ENCODE measurements at places on chromosomes 4 and X.

GRCh38 chrX:11881485-11882170 lies 123.6 kb downstream of the MSL3 start:
- peak; percentile 36 for DNase-seq

GRCh38 chr4:110850461-110851442 lies 227.9 kb upstream of the PITX2 start:
- DNase-seq = no peak

DNA sequence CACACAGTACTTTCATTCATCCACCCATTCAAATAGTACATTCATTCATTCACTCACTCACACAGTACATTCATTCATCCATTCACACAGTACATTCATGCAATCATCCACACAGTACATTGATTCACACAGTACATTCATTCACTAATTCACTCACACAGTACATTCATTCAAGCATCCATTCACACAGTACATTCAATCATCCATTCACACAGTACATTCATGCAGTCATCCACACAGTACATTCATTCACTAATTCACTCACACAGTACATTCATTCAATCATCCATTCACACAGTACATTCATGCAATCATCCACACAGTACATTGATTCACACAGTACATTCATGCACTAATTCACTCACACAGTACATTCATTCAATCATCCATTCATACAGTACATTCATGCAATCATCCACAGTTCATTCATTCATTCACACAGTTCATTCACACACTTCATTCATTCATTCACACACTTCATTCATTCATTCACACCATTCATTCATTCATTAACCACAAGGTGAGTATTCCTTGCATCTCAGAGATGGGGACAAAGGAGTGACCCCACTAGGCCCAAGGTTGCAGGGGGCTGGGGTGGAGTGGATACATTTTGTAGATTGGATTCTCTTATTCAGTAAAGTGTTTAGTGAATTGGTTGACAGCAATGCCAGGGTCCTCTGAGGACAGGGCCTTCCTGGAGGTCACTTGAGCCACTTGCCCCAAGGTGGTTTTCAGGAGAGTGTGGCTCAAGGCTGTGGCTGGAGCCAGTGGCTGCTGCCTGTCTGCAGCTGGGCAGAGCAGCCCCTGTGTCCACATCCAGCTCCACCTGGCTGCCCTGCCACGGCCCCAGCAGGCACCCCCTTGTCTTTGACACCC lies 4.3 kb upstream of the SPON2 start:
- no peak for DNase-seq

DNA sequence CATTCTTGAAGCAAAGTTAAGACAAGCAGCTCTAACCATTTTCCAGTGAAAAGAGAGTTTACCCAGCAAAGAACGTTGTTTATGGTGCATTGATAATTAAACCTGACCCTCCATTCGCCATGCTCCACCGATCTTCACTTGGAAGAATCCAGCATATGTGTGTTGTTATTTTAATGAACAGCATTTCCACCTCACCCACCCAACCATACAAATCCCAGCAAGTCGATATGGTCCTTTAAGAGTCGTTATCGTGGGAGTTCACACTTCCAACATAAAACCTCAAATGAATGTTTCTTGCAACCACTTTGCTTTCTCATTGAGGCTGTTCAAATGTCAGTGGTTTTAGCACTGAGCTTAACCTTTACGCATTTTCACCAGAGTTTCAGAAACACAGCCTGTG lies 147.4 kb upstream of the LDB2 start:
- no peak for DNase-seq

- no peak for DNase-seq
Observed at GRCh38 chr4:168059251-168059650, 33.1 kb upstream of the ANXA10 start.

GRCh38 chr4:48484494-48485168 lies 1.5 kb downstream of the SLC10A4 start:
- DNase-seq = no peak

DNA sequence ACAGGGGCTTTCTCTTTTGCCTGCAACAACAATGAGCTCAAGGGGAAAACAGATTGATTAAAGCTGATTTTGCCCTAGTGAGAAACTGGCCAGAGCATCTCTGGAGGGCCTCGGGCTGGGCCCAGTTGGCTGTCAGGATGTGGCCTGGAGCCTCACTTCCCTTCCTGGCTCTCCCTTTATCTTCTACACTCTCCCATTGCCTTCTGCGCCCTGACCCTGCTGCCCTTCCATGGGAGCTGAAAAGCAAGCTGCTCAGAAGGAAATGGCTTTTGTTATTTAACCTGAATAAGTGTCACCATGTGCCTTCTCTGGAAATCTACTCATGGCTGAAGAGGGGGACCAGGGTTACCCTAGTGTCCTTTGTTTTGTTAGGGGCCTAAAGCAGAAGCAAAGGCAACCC lies 43.8 kb downstream of the NHSL2 start:
- DNase-seq = no peak
